ENCODE measurements at places on chromosomes 12 and 14.

DNA sequence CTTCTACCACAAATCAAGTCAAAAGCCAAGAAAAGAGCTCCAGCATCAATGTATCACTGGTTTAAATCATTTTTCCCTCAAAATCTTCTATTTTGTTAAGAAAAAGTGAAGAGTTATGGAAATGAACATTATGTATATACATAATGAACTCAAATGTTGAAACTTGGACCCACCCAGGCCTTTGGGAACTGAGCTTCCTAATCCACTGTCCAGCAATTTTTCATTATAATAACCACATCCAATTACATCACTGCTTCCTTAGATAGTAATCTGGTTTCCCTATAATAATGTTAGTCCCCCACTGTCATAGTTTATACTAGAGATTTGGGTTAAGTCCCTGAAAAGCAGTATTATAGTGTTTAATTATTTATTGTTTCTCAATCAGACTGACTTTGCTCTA lies 170.9 kb downstream of the PIK3C2G start:
- DNase-seq, result no peak

DNA sequence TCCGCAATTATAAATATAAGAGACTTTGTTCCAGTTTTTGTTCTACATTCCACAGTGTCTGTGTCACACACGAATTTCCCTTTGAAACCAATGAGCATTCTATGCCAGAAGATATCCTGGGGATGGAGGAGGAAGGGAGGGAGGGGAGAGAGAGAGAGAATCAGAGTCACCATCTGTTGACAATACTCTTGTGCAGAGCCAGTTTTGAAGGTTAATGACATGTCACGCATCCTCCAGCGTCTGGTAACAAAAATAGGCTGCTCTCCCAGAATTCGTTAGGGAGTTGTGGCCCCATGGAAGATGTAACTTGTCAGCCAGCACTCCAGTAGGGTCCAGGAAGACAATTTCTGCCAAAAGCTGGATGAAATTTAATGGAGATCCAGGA lies 213.5 kb upstream of the KRR1 start:
- no peak for DNase-seq

- no peak for DNase-seq
Observed at GRCh38 chr14:41960281-41960680, 353.6 kb downstream of the LRFN5 start.

GRCh38 chr12:9932270-9932669 lies at the start of gene CLEC2A:
CLEC2A (minus strand) TSS chr12:9932370; CDS start chr12:9932329, 41 bp downstream.
- DNase-seq, result no peak

GRCh38 chr14:82636426-82636825 lies 1102.8 kb upstream of the SEL1L start:
- no peak for DNase-seq

DNA sequence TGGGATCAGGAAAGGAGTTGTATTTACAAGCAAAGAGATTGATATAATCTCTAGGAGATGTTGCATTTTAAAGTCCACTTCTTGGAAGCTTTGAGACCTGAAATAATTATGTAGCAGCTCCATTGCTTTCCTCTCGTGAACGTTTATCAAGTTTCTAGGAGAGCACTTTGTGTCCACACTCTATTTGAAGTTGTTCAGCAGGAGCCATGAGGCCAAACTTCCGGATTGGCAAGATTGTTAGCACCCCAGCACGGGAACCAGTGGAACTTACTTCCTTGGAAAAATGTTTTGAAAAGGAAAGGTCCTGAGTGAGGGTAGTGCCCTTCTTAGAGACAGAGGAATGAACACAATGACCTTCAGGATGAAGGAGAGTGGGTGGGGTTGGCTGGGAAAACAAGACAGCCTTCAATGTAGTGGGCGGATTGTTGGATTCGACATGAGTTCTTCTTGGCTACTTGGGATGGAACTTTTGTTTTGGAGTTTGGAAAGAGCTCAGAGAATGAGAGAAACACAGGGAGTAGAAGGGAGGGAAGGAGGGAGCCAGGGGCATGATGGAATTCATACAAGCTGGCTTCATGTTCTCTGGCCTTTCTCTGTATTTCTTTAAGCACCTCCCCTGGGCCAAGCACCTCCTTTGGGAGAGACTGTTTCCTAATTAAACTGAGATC lies 23.8 kb upstream of the CISTR start:
- no peak for DNase-seq

All from suppressor macrophage (primary cell).